Central memory CD4-positive, alpha-beta T cell (primary cell): ENCODE measurements at places on chromosomes 5 and 9.

- no peak for DNase-seq
Measured at GRCh38 chr9:125977223-125977622, 230.1 kb downstream of the PBX3 start.

GRCh38 chr9:36470643-36471290, 70.7 kb upstream of the RNF38 start:
- peak; percentile 65 for DNase-seq

GRCh38 chr5:58641533-58641932, 58.7 kb downstream of the RAB3C start:
- DNase-seq, result no peak

DNA sequence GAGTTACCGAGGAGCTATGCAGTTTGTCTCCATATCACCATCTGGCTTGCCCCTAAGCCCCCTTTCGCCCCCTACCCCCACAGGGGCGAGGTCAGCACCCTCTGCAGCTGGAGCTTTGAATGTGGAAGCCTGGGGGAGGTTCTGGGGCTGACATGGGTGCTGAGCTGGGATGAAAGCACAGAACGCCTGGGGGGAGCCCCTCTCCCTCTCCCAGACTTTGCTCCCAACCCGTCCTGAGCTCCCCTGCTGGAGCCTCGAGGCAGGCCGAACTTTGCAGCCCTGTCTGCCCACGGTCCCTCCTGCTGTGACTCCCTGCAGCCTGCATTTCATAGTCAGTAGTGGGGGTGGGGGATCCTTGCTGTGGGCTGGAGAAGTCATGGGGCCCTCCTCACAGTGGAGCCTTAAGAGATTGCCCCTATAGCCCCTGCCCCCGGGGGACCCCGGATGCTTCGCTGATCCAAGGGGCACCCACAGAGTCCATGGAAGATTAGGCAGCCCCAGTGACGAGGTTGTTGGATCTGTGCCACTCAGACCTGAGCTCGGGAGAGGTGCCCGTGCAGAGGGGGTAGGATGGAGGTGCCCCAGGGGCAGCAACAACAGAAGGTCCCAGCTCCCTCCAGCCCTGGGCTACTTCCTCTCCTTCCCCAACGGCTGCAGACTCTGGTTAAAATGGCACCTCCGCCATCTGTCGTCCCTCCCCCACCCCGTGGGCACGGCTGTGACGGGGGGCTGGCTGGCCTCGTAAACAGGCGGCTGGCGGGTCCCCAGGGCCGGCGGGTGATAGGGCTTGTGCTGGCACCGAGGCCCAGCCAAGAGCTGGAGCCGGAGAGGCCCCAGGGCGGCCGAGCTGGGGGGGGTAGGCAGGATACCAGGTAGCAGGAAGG, 162.0 kb downstream of the C9orf50 start:
- DNase-seq, result no peak

DNA sequence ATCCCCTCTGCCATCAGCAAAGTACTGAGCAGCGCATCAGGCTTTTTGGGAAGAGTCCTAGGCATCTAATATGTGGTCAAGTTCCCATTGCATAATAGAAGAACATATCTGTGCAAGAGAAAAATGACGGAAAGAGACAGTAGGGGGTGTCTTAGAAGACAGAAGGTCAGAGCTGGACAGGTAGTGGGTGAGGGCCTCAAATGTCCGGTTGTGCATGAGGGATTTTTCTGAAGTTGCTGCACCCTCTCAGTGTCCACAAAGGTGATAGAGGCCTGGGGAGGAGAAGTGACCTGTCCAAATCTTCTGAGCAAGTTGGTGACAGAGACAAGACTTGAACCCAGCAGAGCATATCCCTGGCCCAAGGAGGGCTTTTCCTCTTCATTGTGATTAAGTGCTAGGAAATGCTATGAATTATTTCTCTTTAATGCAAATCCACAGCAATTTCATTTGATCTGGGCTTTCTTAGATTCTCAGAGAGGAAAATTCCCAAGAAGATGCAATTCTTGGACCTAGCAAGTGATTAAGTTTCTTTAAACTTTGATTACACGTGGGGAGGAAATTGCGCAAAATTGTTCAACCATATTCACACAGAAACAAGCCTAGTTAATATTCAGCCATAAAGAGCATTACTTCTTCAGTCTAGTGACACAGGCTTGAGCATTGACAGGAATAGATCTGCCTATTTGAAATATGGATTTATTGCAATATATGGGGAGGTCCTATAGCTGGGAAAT, at the start of gene OR2S2:
Gene OR2S2 (minus strand): TSS at position 51 of the 734 bp plus-strand sequence. CDS start 56 bp downstream, outside the sequence.
- no peak for DNase-seq

DNA sequence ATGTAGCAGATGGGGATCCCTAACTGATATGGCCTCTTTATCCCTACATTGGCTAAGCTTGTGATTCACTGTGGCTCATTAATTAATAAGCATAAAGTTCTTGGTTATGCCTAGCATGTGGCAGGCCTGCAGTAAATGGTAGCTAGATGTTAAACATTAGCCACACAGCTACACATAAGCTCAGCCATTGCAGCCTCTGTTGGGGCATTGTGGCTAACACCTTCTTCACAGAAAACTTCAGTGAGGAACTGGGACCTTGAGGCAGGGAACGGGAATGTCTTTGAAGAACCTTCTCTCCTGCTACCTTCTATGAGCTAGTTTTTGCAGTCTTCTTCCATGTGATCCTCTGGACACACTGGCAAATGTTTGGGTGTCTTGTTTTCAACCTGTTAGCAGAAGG, 338.2 kb downstream of the NTRK2 start:
- no peak for DNase-seq

DNA sequence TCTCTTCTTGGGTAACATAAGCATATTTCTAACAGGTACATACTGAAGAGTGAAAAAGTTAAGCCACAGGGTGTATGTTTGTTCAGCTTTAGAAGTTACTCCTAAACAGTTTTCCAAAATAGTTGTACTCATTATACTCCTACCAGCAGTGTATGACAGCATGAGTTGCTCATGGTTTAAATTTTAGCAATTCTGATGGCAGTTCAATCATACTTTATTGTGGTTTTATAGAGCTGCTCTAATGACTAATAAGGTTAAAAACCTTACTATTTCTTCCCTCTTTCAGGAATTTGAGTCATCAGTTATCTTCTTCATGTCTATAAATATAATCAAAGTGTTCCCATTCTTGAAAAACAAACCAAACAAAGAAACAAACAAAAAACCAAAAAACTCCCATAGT, 81.5 kb downstream of the CAAP1 start:
- DNase-seq, result no peak

DNA sequence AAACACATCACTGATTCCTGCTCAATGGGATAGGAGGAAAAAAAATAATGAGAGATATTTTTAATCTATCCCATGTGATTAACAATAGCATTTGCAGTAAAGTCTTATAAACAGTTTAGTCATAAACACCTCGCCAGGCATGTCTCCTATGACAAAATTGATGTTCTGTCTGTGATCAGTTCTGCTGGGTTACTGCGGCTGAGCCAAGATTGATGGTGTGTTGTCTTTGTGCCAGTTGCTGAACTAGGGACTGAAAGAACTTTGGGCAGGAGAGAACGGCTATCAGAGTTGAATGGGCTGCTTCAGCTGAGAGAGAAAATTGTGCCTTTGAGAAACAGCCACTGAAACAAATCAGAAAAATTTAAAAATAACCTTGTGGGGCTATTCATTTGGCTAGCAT, 37.3 kb upstream of the MAMDC2 start:
- DNase-seq, result no peak

DNA sequence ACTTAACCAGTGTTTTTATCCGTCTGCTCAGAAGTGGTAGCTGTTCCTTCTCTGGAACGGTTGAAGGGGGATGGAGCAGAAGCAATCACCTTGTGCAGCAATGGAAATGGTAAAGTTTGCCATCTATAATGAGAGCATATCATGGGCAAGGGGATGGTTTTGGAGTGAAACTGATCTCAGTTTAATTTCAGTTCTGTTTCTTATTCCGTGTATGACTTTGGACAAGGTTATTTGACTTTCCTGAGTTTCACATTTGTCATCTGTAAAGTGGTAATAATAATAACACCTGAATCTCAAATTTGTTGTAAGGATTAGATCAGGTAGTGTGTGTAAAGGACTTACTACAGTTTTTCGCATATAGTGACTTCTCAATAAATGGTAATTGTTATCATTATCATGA, 106.1 kb downstream of the PCSK1 start:
- no peak for DNase-seq

DNA sequence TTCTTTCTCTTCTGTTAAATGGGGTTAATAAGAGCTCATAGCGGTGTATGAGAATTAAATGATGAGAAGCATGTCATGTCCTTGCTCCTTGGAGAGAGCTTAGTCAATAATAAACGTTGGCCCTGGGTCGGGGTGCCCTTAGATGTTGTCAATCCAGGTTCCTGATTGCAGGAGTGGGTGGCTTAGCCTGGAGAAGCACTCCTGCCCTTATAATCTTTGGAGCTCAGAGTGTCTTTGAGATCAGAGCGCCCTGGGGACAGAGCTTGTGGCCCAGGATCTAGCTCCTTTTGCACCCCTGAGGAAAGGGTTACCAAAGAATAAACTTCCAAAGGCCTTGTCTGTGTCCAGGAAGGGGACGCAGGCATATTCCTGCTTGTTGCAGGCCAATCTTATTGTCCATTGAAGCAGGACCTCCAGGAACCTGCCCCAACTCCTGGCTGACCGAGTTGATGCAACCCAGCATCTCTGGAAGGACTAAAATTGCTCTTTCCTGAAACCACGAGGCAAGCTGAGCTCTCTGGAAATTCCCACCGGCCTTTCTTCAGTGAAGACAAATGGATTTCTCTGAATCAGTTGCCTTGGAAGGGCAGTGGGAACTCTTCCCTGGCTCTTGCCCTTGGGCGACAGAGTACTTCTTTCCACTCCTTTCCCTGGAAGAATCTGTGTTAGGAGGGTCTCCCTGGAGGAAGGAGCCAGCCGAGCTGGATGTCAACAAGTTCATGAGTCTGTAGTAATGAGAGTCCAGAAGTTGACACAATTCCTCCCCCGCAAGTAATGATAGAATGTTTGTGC, 6.4 kb upstream of the AMBP start:
- DNase-seq, result no peak

DNA sequence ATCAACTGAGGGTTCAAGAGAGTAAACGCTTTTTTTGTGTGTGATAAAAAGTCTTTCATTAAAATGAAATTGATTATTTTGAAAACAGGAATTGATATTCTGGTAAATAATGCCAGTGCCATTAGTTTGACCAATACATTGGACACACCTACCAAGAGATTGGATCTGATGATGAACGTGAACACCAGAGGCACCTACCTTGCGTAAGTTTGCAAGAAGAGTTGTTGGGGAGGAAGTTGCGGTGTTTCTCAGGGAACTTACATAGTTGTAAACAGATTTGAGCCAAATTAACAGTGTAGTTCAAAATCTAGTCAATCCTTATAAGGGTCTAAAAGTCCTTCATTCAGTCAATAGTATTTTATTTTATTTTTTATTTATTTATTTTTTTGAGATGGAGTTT, 28.9 kb downstream of the HSDL2 start:
- no peak for DNase-seq

DNA sequence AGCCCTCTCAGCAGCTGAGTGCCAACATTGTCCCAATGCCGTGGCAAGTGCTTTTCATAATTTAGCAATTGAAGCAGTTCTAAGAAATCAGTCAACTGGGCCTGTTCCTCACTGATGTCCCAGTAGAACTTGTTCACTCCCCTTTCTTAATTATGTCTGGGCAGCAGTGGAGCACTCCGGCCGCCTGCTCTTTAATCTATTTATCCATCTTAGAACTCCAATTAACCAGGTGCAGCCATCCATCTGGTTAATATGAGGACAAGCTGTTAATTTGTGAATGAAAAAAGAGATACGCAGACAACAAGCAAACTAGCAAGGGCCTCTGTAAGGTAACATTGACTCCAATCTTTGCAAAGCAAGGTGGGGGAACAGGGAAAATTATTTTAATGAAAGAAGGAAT, 39.4 kb downstream of the MAT2B start:
- DNase-seq, result no peak

DNA sequence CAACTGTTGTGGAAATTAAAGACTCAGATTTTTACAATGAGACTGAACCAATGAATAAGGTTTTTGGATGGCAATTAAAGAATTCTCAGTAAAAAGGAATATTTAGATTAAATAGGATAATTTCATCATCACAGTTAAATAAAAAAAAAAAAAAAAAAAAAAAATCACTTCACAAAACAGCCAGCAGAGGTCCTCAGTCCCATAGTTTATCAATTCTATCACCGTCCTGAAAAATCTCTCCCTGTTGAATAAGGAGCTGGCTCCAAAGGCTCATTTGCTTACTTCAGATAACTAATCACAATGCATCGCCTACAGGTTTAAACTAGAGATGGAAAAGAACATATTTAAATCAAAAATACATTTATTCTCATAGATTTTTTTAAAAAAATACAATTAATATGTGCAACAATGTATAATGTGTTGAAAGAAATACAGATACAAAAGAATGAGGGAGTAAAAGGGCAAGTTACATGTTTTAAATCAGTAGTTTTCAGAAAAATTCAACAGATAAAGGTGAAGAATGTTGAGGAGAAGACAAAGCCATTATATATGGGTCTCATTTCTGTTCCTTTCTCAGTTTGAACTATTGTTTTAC, 175.8 kb upstream of the CHD1 start:
- peak; percentile 3 for DNase-seq

GRCh38 chr5:15254607-15255006, 245.4 kb upstream of the FBXL7 start:
- no peak for DNase-seq

- no peak for DNase-seq
Measured at GRCh38 chr5:65061974-65062353, 293.2 kb downstream of the CWC27 start.

DNA sequence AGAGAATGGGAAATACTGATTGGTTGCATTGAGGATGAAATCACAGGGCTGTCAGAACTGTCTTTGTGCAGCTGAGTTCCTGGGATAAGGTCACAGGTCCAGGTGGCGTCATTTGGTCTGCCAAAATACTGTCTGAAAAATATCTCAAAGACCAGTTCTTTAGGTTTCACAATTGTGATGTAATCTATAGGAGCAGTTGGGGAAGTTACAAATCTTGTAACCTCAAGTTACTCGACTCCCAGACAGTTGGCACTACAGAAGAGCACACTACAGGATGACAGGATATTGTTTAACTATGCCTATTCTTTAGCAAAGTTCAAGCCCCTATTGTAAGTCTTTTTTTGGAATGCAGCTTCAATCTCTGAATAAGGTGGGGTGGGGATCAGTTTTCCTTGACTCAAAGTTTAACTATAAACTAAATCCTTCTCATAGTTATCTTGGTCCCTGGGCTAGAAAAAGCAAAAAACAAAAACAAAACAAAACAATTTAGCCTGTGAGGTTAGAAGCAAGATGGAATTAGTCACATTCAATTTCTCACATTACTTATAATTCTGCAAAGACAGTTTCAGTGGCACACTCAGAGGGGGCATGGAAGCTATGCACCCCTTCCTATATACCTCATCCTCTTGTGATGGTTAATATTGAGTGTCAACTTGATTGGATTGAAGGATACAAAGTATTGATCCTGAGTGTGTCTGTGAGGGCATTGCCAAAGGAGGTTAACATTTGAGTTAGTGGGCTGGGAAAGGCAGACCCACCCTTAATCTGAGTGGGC, 276.0 kb downstream of the AUH start:
- DNase-seq, result no peak

GRCh38 chr9:37342895-37343294, 79.6 kb upstream of the GRHPR start:
- DNase-seq, result no peak

DNA sequence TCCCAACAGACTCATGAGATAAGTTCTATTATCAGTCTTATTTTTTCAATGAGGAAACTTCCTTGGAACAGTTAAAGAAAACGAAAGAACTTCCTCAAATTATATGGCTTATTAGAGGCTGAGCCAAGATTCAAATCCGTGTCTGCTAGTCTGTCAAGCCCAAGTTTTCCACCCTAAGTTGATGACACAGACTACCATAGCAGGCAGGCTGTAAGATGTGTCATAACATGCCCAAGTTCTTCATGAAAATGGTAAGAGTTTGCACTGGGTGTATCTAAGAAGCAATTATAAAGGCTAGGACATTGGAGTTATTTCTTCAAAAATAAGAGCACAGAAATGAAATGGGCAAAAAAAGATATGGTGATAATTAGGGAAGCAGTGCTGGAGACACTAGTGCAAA, 634.5 kb downstream of the BRINP1 start:
- no peak for DNase-seq
